ENCODE measurements at places on chromosomes 13 and 19. TPM values are rescaled to one million over a fixed set of nuclear protein-coding genes. Genes with fewer than 3 reads are reported as not detected.

SMIM24 gene
- not detected for total RNA-seq

UBE2L5 gene
- 0.18 TPM for total RNA-seq

GAPDHS gene
- total RNA-seq, result not detected

MED4 gene
- total RNA-seq, result 38.1 TPM

WTIP gene
- total RNA-seq, result 19.3 TPM

CLEC17A gene
- not detected for total RNA-seq

U2AF1L4 gene
- total RNA-seq, result 14.6 TPM

ZNF567 gene
- total RNA-seq, result 8.5 TPM

DNA sequence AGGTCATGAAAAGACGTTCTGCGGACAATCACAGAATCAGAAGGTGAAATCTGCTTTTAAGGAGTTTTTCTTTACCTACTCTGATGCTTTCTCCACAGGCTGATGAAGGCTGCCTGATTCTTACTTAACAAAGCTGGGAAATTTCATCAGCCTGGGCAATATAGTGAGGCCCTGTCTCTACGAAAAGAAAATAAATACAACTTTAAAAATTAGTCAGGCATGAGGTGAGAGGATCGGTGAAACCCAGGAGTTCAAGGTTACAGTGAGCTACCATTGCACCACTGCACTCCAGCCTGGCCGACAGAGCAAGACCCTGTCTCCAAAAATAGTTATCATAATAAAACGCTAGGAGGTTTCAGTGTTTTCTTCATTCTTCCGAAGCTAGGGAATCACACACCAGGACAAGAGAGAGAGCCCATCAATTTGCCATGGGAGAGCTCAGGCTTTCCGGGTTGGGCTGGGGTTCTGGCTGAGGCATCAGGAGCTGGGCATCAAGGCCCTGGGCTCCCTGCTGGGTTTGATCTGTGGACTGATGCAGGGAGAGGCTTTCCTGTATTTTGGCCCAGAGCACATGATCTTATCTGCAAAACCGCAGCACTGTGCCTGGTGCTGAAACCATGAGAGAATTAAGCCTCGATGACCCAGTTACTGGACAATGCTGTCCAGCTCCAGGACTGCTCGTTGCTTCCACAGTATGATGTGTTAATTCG is 25.1 kb upstream of the CEBPG start:
- no peak overlapping the region for H3K27ac ChIP-seq
- no peak for DNase-seq
- H3K4me3 ChIP-seq, result no peak overlapping the region
- H3K27me3 ChIP-seq, result peaks cover 7% of the 10 kb centered on the region
- peaks cover 9% of the 10 kb centered on the region for H3K4me1 ChIP-seq

- no peaks in the 10 kb centered on the region for H3K36me3 ChIP-seq
- DNase-seq, result no peak
- H3K4me1 ChIP-seq, result peaks cover 4% of the 10 kb centered on the region
Observed at GRCh38 chr13:104584481-104584880, 1518.3 kb upstream of the SLC10A2 start.

GRCh38 chr19:31562966-31563612 is 213.9 kb upstream of the TSHZ3 start:
- no peak overlapping the region for H3K4me3 ChIP-seq
- no peaks in the 10 kb centered on the region for H3K36me3 ChIP-seq
- no peak overlapping the region for H3K27ac ChIP-seq
- H3K27me3 ChIP-seq, result no peaks in the 10 kb centered on the region

DNA sequence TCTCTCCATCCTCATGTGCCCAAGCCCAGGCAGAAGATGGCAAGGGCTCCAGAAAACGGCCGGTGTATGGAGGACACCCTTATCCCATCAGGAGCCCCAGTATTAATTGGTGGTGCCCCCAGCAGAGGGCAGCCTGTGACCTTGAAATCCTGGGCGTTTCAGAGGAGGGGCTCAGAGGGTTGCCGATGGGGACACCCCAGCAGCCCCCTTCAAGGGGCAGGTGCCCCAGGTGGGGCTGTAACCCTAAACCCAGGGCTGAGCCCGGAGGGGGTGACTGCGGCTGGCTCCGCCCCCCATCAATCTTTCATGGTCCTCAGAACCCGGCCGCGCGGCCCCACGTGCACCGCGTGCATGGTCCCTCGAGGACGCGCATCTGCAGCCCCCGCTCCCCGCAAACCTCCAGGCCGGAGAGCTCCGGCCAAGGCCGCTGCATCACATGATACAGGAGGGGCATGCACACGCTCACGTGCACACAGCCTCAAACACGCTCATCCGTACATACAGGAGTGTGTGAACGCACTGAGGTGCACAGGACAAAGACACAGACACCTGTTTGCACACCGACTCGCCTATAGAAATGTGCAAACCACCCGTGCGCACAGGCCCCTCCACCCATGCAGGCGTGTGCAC is 949 bp downstream of the RAB3A start:
- H3K4me1 ChIP-seq, result peaks cover 26% of the 10 kb centered on the region
- peaks cover 17% of the 10 kb centered on the region for H3K36me3 ChIP-seq
- peak overlapping the region; percentile 77 for H3K4me3 ChIP-seq
- DNase-seq, result peak; percentile 59

- no peak overlapping the region for H3K4me3 ChIP-seq
- DNase-seq, result no peak
- no peak overlapping the region for H3K27ac ChIP-seq
- peaks cover 15% of the 10 kb centered on the region for H3K4me1 ChIP-seq
- peaks cover 46% of the 10 kb centered on the region for H3K36me3 ChIP-seq
Observed at GRCh38 chr19:31275068-31275334, 74.2 kb downstream of the TSHZ3 start.

DNA sequence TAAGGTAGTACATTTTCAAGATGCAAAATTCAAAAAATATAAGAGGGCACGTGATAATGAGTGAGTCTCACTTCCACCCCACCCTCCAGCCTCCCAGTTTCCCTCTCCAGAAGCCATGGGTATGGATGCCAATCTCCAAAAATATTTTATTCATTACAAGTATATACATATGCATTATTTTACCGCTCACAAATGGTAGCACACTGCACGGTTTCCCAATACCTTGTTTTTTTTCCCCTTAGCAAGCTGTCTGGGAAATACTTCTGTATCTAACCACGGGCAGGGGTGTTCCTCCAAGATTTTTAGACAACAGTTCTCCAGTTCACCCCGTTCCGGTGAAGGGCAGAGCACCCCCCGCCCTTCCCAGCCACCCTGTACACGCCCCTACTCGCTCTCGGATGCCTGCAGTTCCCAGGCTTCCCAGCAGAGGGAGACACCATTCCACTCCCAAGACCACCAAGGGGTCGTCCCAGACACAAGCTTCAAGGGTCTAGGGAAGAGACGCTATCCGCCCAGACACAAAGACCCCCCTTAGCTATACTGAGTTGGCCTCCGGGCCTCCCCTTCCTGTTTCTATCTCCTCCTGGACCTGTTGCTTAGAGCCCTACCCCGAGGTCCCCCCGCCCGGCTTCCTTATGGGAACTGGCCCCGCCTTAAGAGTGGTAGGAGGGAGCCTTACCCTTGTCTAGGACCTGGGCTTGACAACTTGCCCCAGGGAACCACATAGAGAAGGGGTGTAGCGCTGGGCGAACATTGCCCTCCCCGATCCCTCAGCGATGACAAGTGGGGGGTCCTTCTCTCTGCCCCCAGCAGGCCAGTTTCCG is 1.1 kb upstream of the FXYD3 start:
- H3K27ac ChIP-seq, result no peak overlapping the region
- H3K4me3 ChIP-seq, result peak overlapping the region; percentile 25
- no peaks in the 10 kb centered on the region for H3K36me3 ChIP-seq
- peaks cover 12% of the 10 kb centered on the region for H3K4me1 ChIP-seq

DNA sequence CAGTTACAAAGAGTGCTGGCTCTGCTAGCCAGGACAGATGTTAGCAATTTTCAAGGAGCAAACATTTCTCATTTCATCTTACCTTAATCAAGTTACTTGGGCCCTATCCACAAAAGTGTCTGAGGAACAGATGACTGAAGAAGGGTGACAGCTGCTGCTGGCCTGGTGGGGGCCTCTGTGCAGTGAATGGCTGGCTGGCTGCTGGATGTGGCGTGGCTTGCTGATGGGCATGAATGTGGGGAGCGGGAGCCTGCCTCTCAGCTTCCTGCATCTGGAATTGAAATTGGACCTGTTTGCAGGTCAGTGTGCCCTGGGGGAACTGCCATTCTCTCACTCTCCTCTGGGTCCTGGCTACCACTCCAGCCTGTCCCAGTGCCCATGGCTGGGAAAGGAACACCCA is 94.7 kb downstream of the RGCC start:
- H3K27ac ChIP-seq, result no peak overlapping the region
- no peak for DNase-seq
- no peaks in the 10 kb centered on the region for H3K27me3 ChIP-seq
- peaks cover 17% of the 10 kb centered on the region for H3K4me1 ChIP-seq
- H3K36me3 ChIP-seq, result no peaks in the 10 kb centered on the region

DNA sequence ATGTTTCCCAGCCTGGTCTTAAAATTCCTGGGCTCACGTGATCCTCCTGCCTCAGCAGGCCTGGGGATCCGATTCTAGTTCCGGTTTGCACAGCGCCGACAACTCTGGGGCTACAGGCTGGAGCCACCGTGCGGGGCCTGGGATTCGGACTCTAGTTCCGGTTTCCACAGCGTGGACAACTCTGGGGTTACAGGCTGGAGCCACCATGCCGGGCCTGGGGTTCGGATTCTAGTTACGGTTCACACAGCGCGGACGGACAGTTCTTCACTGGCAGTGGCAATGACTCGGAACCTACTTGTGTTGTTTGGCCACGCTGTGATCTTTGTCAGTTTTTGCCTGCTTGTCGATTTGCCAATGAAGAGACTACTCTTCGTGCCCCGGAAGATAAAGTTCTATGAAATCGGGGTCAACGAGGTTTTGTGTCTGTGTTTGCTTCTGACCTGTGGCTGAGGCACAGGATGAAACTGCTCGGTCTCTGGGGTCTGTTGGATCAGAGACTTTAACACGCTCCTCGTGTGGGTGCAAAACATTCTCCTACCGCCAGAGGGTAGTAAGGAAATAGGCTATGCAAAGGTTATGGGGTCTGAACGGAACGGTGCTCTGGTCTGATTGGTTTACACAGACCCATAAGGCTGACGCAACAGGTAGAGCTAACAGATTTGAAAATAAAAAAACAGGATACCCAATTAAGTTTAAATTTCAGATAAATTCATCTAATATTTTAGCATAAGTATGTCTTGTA is 12.1 kb upstream of the ZSCAN1 start:
- DNase-seq, result peak; percentile 90
- H3K27me3 ChIP-seq, result no peaks in the 10 kb centered on the region
- peaks cover 2% of the 10 kb centered on the region for H3K4me1 ChIP-seq
- no peak overlapping the region for H3K4me3 ChIP-seq
- H3K27ac ChIP-seq, result no peak overlapping the region
- H3K36me3 ChIP-seq, result no peaks in the 10 kb centered on the region

GRCh38 chr13:112934078-112934477 is 34.9 kb upstream of the MCF2L start:
- H3K27me3 ChIP-seq, result peaks cover 9% of the 10 kb centered on the region
- DNase-seq, result no peak
- H3K36me3 ChIP-seq, result no peaks in the 10 kb centered on the region
- peaks cover 16% of the 10 kb centered on the region for H3K4me1 ChIP-seq
- H3K27ac ChIP-seq, result no peak overlapping the region
- H3K4me3 ChIP-seq, result no peak overlapping the region

DNA sequence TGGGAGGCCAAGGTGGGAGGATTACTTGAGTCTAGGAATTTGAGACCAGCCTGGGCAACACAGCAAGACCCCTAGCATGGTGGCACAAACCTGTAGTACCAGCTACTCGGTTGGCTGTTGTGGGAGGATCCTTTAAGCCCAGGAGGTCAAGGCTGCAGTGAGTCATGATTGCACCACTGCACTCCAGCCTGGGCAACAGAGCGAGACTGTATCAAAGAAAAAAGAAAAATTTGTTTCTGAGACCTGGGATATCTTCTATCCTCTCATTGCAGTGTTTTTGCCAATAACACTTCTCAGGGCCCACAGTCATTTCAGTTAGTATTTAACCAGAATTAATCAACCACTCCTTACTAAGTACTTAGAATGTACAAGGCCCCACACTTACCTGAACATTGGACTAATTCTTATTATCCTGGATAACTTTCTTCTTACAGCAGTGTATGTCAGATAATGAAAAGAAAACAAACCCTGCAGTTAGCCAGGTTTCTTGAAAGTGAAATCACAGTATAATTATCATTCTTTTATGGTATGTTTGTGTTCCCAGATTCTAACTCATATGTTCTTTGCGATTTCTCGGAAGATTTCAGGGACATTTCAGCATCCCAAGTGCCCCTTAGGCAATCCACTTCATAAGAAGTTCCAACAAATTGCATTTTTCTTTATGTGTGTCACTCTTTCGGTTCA is 75.6 kb upstream of the KLF5 start:
- DNase-seq, result peak; percentile 36
- H3K27ac ChIP-seq, result no peak overlapping the region
- H3K4me1 ChIP-seq, result no peaks in the 10 kb centered on the region
- H3K4me3 ChIP-seq, result no peak overlapping the region
- H3K36me3 ChIP-seq, result no peaks in the 10 kb centered on the region

- H3K27ac ChIP-seq, result peak overlapping the region; percentile 97
- H3K4me3 ChIP-seq, result no peak overlapping the region
- H3K4me1 ChIP-seq, result peaks cover 25% of the 10 kb centered on the region
- H3K27me3 ChIP-seq, result no peaks in the 10 kb centered on the region
- DNase-seq, result peak; percentile 23
- peaks cover 22% of the 10 kb centered on the region for H3K36me3 ChIP-seq
Observed at GRCh38 chr19:32407004-32407992, 1.7 kb downstream of the DPY19L3 start.

DNA sequence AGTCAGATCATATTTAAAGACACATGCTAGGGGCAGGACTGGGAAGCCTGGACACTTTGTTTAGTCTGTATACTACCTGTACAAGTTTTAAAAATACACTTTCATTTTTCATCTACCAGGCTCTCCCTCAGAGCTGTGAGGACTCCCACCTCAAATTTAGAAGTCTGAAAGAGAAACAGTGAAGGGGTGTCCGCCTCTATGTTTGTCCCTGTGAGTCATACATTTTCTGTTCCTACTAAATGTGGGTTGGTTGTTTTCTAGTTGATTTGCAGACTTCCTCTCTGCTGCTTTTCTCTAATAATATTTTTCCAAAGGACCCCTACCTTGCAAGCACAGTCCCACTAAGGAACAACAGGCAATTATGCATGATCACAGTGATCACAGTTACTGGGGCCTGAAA is 110.5 kb downstream of the ENOX1 start:
- H3K4me3 ChIP-seq, result no peak overlapping the region
- H3K4me1 ChIP-seq, result no peaks in the 10 kb centered on the region
- H3K27ac ChIP-seq, result no peak overlapping the region

- no peaks in the 10 kb centered on the region for H3K36me3 ChIP-seq
- H3K4me1 ChIP-seq, result no peaks in the 10 kb centered on the region
- no peaks in the 10 kb centered on the region for H3K27me3 ChIP-seq
- no peak overlapping the region for H3K27ac ChIP-seq
- no peak overlapping the region for H3K4me3 ChIP-seq
Observed at GRCh38 chr13:47133011-47133445, 236.2 kb upstream of the HTR2A start.

DNA sequence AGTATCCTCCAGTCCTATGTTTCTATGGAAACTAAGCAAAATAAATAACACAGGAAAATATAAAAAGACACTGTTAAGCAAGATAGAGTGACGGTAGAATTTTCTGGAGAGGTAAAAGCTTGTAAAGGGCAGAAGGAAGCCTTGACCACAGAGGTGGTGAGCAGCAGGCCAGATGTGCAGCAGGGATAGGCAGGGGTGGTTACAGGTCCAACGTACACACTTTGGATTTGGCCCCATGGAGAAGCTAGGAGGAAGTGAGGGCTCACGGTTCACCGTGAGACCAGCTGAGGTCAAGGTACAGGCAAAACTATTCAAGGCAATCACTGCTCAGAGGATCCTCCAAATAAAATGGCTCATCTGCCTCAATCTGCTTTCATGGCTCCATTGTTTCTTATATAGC is 242.8 kb downstream of the B3GLCT start:
- no peak overlapping the region for H3K4me3 ChIP-seq
- peaks cover 11% of the 10 kb centered on the region for H3K4me1 ChIP-seq
- no peak for DNase-seq
- H3K27ac ChIP-seq, result peak overlapping the region; percentile 74
- H3K36me3 ChIP-seq, result no peaks in the 10 kb centered on the region
- H3K27me3 ChIP-seq, result peaks cover 13% of the 10 kb centered on the region
